ENCODE measurements at places on chromosomes 16 and 17.
A peak's percentile ranks its signal among the peaks of the same experiment; 100 is the strongest.

DNA sequence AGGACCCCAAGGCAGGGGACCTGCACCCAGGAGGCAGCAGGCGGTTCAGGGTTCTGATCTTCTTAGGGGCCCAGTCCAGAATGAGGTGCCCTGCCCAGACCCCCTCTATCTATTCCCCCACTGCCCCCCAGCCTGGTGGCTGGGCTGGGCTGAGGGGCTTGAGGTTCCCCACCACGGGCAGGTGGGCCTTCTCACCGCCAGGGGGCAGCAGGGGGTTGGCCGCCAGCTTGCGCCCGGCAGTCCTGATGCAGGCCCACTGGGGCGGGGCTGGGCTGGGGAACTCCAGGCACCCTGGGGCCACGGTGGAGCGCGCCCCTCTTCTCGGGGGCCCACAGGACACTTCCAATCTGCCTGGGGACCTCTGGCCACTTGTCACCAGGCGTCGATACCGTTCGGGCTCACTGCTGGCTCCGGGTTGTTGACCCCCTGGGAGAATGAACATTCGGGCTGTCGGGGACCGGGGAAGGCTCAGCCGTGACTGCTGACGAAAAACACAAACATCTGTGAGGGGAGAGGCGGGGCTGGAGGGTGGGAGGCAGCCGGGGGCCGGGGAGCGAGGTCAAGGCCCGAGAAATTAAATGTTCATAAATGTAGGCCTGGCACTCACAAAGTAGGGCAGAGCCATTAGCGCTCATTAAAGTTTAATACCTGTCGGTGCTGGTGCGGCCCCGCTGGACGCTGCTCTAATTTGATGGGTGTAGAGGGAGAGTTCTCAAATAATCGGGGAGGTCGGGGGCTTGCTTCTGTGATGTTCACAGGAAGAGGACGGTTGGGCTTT, 219.3 kb upstream of the GSE1 start:
- DNase-seq: peak; percentile 83

DNA sequence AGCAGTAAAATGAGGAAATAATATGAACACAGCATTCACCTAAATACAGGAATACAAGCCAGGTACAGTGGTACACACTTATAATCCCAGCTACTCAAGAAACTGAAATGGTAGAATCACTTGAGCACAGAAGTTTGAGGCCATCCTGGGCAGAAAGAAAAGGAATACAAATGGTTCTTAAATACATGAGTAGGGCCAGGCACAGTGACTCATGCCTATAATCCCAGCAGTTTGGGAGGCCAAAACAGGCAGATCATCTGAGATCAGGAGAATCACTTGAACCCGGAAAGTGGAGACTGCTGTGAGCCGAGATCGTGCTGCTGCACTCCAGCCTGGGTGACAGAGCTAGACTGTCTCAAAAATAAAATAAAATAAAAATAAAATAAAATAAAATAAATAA, 23.0 kb upstream of the SMG8 start:
- no peak for DNase-seq

GRCh38 chr17:7094652-7095019, 14.6 kb upstream of the CLEC10A start:
- no peak for DNase-seq

- DNase-seq: no peak
Measured at GRCh38 chr16:55002419-55002818, 71.8 kb downstream of the IRX5 start.

DNA sequence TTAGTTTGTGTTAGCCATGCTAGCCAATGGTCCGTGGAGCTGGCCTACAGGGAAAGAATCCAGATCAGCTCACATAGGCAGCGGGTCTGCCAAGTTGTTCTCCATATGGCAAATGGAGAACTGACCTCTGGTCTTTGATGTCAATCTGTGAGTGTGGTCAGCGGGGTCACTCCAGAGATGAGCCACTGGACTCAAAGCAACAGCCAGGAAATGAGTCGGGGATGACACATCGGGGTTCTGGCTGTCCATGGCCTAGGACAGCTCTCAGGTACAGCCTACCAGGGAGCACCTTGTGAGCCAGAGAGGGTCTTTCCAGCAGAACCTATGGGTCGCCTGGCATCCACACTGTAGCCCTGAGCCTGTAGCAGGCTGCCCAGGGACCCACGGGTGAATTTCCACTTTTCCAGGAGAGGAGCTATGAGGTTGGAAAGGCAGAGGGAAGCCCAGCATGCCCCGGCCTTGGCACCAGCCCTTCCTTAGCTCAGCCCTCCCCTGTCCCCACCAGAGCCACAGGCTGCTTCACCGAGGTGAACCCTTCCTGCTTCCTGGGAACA, 203.0 kb upstream of the TNRC6C start:
- DNase-seq: no peak

- DNase-seq: no peak
Measured at GRCh38 chr16:57618296-57619132, 9.9 kb upstream of the ADGRG1 start.

DNA sequence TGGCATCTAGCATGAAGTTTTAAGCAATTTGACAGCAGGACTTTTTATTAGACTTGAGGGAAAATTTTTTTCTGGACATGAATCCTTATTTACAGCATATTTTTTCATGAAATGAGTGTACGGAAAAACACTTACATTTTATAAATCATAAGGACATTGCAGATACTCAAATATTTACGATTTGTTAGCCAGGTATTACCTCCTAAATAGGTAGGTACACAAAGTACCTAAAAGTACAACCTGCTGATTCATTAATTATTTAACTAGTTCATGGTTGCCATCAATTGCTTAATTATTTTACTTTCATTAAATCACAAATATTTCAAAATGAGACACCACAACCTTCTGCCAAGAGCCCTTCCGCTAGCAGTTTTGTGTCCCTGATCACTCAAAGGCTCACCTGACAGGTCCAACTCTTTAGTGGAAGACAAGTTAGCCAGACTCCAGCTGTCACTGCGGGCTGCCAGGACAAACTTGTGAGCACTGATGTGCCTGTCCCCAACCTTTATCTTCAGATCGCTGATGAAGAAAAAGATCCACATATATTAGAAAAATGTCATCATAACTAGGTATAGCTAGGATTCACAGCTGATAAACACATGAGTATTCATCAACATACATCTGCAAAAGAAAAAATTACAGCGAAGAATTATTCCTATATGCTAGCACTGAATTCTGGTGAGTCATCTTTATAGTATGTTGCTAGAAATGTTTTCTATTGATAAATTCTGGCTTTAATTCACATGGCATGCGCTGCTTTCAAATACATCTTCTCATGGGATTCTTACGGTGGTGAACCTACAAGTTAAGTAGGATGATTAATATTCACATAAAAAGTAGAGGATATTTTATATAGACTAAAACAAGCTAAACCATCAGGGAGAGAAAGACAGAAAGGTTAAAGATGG, 28.2 kb downstream of the ANKFY1 start:
- no peak for DNase-seq

- no peak for DNase-seq
Measured at GRCh38 chr17:10777131-10777807, 26.6 kb downstream of the TMEM238L start.

DNA sequence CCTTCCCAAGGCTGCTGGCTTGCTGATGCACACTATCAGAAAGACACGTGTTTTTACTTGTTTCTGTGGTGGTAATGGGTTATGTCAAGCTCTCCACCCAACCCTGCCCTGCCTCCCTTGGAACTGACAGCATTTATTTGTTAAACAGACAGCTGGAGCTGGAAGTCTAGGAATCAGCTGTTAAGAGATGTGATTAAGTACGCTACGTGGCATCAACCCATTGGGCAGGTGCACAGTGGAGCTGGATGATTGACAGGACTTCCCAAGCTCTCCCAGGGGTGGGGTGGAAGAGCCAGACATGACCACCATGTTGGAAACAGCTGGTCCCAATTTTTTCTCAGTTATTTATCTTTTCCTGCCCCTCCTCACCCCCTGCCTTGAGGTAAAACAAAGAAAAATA, 49.4 kb downstream of the ADAMTS18 start:
- peak; percentile 12 for DNase-seq

DNA sequence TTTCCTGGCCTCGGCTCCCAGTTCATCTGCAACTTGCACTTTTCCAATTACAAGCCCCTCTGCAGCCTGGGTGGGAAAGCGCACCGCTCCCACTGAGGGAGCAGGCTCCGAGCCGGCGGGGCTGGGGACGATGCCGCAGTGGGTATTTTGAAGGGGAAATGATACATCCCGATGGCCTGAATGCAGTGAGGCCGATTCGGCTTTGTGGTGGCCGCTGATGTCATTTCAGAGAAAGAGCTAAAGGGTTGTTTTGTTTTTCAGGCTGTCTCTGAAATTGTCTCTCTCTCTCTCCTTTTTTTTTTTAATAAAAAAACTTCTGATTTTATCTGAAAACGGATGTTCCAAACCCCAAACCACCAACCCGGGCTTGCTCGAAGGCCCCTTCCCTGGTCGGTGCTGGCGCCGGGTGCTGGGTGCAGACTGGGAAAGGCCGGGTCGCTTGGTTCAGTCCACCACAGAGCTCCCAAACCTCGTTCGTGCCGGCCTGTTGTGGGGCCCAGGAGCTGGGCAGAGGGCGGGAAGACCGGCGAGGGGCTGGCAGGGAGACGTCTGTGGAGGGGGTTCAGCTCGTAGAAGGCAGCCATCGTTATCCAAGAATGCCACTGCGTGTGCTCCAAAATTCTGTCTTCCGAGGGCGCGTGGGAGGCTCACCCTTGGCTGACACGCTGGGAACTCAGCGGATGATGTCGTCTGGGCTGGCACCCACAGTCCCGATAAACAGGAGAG, 102.8 kb downstream of the FOXL1 start:
- no peak for DNase-seq

DNA sequence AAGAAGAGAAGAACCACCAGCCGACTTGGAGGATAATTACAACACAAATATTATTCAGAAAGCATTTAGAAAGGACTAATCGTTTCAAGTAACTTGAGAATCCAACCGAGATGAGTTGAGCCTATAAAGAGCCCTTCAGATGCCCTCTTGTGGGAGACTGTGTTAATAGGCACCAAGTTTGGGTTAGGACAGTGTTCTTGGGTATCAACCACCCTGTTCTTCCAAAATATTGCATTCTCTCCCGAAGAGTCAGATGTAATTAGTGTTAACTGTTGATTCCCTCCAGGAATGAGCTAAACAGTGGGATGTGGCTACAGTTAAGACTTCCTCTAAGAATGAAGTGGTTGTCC, 87.8 kb upstream of the NOL11 start:
- DNase-seq: peak; percentile 72

GRCh38 chr17:17352836-17353624, 49.9 kb downstream of the NT5M start:
- DNase-seq: no peak

DNA sequence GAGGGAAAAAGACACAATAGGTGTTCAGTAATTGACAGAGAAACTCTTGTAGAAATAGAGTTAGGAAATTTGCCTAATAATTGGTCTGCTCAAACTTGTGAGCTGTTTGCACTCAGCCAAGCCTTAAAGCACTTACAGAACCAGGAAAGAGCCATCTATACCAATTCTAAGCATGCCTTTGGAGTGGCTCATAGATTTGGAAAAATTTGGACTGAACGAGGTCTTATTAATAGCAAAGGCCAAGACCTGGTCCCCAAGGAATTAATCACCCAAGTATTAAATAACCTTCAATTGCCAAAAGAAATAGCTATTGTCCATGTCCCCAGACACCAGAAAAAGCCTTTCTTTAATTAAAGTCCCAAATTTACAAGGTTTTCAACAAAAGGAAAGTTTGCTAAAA, 90.3 kb downstream of the EMP2 start:
- DNase-seq: no peak

- no peak for DNase-seq
Measured at GRCh38 chr17:71441098-71441497, 679.7 kb upstream of the SOX9 start.

DNA sequence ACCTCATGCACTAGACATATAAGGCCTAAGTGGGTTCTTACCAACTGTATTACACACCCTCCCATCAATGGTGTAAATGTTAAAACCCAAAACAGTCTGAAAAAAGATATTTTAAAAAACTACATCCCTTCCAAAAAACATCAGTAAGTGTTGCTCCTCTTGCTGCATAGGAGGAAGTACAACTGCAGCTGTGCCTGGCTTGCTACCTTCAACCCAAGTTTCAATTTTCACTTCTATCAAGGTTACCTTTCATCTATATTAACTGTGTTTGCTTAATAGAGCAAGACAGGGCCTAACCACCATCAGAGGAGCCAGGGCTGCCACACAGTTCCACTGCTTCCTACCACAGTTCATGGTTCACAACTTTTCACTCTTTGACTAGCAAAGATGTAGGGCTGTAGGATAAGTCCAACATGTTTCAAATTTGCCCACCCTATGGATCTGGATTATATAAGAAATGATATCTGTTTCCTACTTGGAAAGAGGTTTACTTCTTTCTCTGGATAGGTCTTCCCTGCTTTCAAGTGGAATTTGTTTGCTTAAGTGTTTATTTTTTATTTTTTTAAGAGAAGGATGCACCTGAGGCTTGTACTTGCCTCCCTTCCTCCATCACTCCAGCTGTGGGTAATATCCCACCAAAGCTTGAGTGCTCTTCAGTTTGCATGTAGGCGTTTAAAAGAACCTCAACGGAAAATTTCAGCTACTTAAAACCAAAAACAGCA, 56.7 kb downstream of the GRB7 start:
- DNase-seq: no peak

DNA sequence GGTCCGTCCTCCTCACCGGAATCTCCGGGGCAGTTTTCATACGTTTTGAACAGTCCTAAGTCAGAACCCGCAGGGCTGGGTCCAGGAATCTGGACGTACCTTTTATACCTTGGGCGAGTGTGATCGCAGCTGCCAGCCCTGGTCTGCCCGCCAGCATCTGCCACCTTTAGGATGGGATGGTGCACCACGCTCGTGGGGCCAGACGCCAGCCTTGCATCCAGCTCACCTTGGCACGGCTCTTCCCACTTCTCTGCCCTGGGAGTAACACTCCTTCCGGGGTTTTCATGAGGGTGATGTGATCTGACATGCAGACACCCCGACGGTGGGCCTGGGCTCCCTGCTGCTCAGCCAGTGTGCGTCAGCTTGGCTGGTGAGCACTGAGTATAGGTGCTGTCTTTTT, 66.6 kb upstream of the ZNF469 start:
- no peak for DNase-seq

GRCh38 chr16:66511602-66512271, 38.2 kb downstream of the TK2 start:
- no peak for DNase-seq

GRCh38 chr17:82217120-82217529, 4.5 kb upstream of the CCDC57 start:
- DNase-seq: no peak

DNA sequence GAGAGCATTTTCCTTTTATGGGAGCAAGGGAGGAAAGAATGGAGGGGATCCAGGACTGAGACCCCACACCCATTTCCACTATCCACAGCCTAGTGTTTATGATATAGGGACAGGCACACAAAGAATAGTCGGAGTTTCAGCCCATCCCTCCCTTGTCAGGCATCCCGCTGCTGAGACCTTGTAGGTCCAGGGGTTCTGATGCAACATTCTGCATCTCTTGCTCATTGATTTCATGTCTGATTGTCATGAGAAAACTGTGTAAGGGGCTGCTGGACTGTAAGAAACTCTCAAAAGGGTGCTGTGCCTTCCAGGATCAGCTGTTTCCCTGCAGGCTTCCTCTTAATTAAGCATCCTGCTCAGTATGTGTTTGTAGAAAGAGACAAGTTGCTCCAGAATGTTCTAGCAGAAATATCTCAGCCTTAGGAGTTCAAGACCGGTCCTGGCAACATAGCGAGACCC, 5.3 kb upstream of the POLR3E start:
- no peak for DNase-seq

GRCh38 chr17:82350182-82351030, 8.6 kb upstream of the TEX19 start:
- DNase-seq: no peak

- no peak for DNase-seq
Measured at GRCh38 chr17:55969562-55970324, 183.5 kb upstream of the ANKFN1 start.

Data from lung (tissue), 17 donors.